Activated CD8-positive, alpha-beta memory T cell treated with anti-CD3 and anti-CD28 coated beads for 48 hours (primary cell): ENCODE measurements at places on chromosomes 7 and 10.

DNA sequence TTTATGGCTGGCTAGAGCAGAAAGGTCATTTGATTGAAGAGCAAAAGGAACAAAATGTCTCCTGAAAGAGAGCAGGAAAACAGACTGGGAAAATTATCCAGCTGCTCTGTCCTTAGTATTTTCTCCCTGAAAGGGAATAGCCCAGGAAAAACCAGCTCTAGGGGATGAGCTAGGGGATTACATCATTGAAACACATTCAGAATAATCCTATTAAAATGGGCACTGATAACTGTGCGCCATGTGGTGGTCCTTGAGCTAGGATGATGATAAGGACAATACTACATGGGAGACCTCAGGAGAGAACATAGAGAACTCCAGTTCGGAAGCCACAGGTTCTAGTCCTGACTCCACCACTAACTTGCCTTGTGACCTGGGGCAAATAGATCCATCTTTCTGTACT, 873.8 kb downstream of the TYW1 start:
- DNase-seq: no peak

- no peak for DNase-seq
Observed at GRCh38 chr7:42972699-42973500, 40.7 kb downstream of the MRPL32 start.

- no peak for DNase-seq
Observed at GRCh38 chr7:1919539-1920265, 249.6 kb downstream of the ELFN1 start.

GRCh38 chr7:124323597-124323996, 290.7 kb upstream of the TMEM229A start:
- DNase-seq: no peak

GRCh38 chr10:128711806-128712205, 585.6 kb upstream of the MKI67 start:
- DNase-seq: no peak

DNA sequence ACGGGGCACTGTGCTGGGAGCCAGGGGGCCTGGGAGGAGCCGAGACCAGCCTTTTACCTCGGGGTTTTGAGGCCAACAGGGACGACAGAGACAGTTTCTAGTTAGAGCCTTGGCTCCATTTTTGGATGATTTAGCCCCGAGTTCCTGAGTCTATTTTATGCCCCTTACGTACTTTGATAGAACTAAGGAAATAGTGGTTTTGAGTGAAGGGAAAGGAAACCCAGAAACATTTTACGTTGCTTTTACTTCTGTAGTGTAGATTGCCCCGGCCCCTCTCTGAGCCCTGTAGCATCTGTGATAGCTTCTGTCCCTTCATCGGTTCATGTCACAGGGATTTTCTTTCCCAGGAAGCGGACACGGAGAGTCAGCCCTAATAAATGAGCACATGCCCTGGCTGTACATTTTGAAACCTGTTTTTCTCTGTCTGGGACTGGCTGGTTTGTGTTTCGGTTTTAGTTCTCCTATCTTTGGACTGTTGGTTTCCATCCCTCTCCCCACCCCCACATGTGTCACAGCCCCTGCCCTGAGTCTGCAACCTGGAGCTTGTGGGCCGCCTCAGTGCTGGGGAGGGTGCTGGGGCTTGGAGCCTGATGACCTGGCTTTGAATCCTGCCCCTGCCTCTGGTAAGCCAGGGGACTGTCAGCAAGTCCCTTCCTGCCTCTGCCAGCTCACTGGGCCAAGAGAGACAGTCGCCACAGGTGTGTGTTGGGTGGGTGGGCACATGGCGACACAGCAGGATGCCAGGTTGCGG, 6.9 kb upstream of the ORAI2 start:
- DNase-seq: peak; percentile 60

DNA sequence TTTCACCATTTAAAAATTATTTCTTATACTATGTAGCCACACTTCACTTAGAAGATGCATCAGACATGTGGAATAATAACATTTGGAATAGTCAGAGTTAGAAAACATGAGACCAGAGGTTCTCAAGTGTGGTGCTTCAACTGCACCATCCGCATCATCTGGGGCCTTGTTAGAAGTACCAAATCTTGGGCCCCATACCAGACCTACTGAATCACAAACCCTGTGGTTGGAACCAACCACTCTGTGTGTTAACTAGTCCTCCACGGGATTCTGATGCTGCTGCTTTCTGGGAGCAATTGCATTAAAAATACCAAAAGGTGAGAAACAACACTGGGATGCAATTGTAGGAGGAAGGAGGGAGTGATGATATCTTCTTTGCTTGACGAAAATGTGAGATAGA, 125.2 kb downstream of the GNAT3 start:
- no peak for DNase-seq

DNA sequence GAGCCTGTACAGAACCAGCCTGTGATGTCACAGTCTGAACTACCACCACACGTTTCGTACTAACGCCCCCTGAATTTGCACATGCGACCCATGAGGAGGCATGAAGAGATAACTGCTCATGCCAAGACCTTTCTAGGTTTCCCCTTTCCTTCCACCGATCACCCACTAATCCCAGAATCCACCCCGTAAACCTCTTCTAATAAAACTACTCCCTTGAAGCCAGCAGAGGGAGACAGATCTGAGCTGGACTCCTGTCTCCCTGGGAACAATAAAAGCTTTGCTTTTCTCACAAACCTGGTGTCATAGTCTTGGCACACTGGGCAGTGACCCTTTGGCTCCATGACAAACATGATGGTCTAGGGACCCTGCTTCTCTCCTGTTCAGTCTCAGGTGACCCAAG, 144.5 kb downstream of the FRMD4A start:
- no peak for DNase-seq

DNA sequence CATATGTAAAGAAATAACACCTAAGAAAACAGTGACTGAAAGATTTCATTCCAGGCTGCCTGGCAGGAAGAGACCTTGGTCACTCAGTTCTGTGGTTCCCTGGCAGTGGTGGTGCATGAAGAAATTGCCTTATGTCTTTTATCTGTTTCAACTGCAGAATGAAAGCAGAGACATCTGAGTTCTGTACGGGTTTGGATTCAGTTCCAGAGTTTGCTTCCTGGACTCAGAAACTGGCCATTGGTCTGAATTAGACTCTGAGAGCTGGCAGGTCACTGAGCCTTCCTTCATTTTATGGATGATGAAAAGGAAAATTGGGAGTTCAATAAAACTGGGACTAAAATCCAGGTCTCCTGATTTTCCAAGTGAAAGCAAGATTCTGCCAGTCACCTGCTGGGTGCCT, 428.9 kb upstream of the AUTS2 start:
- no peak for DNase-seq

DNA sequence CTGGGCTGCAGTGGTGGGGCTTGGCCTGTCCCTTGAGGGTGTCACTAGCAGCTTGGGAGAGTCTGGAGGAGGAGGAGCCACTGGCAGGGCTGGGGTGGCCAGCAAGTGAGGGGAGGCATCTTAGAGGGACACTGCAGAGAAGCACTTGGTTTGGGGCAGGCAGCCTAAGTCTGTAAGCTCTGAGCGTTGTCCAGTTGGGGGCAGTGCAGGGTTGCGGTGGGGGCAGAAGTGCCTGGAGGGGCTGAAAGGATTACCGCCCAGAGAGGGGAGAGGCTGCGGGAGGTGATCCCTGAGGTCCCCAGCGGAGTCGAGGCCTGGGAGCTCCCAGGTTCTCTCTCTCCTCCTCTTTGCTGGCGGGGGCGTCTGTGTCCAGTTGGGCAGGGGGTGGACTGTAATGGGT, 7.4 kb downstream of the ADCYAP1R1 start:
- no peak for DNase-seq

- no peak for DNase-seq
Observed at GRCh38 chr10:68082872-68083271, 7.8 kb upstream of the HERC4 start.

- DNase-seq: no peak
Observed at GRCh38 chr10:4246881-4247358, 461.9 kb upstream of the KLF6 start.

- no peak for DNase-seq
Observed at GRCh38 chr7:117302396-117302795, 20.5 kb downstream of the WNT2 start.

- no peak for DNase-seq
Observed at GRCh38 chr10:118504467-118505205, 90.8 kb downstream of the PRLHR start.

GRCh38 chr7:114806590-114807162, 115.2 kb upstream of the MDFIC start:
- DNase-seq: no peak

DNA sequence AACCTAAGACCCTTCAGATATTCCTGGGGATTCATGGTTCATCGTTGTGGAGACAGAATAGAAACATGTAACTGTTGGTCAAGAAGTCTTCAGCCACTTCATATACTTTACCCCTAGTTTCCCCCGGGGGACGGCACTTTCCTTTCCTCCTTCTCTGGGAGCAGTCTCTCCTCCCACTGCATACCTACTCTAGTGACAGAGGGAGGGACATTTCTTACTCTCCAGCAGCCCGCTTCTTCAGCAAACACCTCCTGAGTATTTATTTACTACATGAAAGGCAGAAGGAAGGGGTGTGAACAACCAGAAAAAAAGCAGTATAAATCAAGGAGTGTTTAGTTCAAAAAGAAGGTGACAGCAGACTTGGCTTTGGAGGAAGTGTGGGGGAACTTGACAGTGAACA, 69.0 kb downstream of the LHFPL3 start:
- no peak for DNase-seq

DNA sequence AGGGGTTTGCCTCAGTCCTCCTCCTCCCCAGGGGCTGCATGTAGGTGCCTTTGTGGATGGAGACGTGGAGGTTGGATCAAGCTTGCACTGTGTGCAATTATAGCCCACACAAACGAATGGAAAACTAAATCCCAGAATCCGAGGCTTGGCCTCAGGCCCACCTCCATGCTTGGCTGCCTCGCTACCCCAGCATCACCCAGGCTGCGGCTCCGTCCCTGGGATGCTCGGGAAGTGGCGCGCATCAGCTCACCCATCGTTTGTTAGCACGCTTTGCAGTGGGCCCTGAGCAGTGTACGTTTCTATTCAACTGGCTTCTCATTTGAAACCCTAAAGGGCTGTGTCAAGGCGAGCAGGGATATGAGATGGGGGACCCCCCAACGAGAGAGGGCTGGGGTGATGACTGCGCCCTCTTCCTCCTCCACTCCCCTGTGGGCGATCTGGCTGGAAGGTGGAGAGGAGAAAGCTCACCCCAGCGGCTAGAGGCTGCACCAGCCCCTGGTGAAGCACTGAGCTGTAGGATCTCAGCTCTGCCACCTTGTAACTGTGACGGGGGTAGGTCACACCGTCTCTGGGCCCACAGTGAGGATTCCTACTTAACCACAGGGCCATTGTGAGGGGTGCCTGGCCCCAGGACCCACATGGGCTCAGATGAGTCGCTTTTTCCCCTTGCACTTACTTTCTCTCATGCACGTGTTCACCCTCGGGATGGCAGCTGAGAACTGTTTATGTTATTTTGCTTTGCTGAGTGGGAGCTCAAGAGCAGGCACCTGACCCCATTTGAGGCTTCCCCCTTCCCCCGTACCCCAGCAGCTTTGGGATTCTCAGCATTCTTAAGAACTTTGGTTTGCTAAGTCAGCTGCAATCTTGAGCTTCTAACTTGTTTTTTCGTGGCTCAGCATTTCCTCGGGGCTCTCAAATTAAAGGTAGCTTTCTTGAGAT, 12.7 kb upstream of the BTBD16 start:
- DNase-seq: no peak

GRCh38 chr7:80235334-80235733, 100.7 kb downstream of the GNAI1 start:
- DNase-seq: no peak

GRCh38 chr7:128456255-128456725, 612 bp downstream of the HILPDA start:
- no peak for DNase-seq

GRCh38 chr7:98472521-98472954, 71.6 kb upstream of the BAIAP2L1 start:
- no peak for DNase-seq

GRCh38 chr7:156725936-156726335, 85.4 kb downstream of the RNF32 start:
- DNase-seq: no peak

GRCh38 chr10:84353052-84353803, 24.8 kb downstream of the CCSER2 start:
- no peak for DNase-seq

- no peak for DNase-seq
Observed at GRCh38 chr10:118106426-118106825, 59.7 kb upstream of the RAB11FIP2 start.

DNA sequence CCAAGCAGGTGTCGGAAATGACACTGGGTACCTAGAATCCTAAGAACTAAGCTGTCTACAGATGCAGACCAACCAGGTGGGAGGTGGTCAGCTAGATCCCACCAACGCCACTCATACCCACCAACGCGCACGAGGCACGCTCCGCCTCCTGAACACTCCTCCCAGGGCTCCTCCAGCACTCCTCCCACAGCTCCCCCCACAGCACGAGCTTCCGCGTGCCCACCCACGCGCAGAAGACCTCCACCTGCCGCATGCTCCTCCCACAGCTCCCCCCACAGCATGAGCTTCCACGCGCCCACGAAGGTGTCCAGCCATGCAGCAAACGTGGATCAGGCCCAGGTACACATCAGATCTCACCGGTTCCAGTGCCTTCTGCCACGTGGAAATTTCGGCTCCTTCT, 196.0 kb downstream of the MAD1L1 start:
- no peak for DNase-seq

DNA sequence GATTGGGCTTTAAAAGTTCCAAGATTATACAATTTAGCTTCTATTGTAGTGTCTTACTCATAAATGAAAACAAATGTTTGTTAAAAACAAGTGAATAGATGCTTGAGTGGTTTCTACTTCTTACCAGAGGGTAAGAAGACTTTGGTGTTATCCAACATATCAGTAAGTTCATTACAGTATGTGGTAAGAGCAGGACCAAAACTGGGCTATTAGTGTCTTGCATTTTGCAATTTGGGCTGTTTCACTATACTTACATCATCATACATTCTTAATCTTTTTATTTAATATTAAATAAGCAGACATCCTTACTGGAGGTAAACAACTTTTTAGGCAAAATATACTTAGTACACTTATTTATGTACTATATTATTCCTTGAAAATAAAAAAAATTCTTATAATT, 248.4 kb upstream of the HGF start:
- DNase-seq: no peak

GRCh38 chr7:108077709-108078108, 52.5 kb downstream of the LAMB4 start:
- DNase-seq: no peak

- no peak for DNase-seq
Observed at GRCh38 chr7:44664780-44665461, 58.5 kb downstream of the OGDH start.

GRCh38 chr10:86321568-86321967, 45.0 kb downstream of the GRID1 start:
- no peak for DNase-seq

DNA sequence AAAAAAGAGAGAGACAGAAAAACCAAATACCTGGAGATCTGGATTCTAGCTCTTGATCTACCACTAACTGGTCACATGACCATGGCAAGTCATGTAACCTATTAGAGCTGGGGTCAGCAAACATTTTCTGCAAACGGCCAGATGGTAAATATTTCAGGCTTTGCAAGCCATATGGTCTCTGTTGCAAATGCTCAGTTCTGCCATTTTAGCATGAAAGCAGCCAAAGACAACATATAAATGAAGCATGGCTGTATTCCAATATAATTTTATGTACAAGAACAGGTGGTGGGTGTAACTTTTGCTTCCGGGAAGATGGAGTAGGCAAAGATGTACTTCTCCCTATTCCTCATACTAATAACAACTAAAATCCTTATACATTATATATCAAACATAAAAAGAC, 6.7 kb downstream of the FRA10AC1 start:
- no peak for DNase-seq

GRCh38 chr7:128307061-128307460, 36.6 kb downstream of the RBM28 start:
- DNase-seq: no peak
